ENCODE measurements at places on chromosomes 3 and 15. TPM values are rescaled to one million over a fixed set of nuclear protein-coding genes. Genes with fewer than 3 reads are reported as not detected.

DNA sequence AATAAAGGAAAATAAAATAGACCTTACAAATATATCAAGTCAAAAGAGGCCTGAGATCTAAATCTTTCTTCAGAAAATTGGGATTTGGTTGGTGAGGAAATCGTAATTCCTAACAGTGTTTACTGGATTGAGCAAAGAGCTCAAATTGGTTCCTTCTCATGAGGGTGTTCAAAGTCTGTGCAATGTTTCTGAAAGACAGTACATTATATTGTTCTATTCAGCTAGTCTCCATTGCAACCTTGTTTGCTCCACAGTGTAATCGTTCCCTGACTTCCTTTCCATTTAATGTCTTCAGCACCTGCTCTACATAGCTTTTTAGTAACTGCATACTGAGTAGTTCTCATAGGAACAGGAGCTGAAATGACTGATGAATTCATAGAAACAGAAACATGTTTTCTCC, 326.8 kb downstream of the SUCLG2 start:
- no peak for DNase-seq

DNA sequence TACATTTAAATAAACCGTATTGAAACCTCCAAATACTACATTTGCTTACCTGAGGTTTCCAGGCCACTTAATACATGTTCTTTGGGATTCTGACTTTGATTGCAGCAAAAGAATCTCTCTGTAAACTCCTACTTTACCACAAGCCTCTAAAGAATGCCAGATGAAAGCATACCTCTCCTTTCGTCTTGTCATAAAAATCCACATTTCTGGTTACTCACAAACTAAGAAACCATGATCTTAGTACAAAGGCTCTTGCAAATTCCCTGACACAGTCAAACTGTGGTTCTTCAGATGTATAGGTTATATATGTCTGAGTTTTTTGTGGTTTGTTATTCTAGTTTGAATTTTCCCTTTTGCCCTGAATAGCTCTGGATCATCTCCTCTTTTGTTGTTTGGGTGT, 188.4 kb downstream of the RAP2B start:
- DNase-seq: no peak

DNA sequence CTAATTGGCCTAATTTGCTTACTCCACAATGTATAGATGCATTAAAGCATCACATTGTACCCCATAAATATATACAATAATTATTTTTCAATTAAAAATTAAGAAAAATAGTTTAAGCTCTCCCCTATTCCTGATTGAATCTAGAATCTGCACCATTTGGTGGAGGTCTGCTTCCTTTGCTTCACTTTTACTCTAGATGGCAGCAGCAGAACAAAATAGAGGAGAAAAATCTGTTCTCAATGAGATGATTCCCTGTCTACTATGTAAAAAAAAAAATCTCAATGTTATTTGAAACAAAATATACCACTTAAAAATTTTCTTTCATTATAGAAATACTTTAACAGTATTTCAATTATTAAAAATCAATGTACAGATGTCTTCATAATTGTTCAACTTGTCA, 109.6 kb upstream of the FXR1 start:
- DNase-seq: no peak

GAP43 gene
- total RNA-seq: not detected

GRCh38 chr15:92343924-92344643, 49.6 kb upstream of the ST8SIA2 start:
- DNase-seq: no peak

GRCh38 chr3:171396048-171396447, 64.2 kb downstream of the TNIK start:
- no peak for DNase-seq

DNA sequence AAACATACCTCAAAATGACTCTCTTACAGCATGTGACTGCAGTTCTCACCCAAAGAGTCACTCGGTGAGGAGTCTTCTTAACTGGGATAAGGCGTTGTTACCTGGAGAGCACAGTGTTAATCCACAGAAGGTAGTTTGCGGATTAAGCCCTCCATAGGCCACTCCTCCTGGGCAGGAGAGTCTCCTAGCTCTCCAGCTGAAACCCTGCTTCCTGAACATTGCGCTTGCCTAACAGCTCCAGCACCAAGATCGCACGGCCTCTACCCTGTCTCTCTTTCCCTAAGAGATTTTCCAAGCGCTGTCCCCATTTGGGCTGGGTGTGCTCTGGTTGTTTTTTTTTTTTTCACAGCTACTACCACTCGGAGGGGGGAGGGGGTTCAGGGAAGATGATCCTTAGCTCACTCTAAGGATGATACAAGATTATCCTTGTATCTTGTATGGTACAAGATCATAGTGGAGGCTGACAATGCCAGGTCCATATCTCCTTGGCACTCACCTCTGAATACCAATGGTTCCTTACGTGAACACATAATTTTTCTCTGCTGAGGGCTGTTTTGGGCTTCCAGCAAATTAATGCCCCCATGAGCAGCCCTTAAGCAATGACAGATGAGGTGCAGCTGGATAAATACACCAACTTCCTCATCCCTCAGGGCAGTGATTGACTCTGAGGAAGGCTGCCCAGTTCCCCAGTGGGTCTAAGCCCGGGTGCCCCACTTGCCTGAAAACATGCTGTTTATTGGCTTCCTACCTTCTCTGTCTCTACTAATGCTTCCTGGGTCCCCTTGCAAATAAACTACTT, 185.2 kb upstream of the TSC22D2 start:
- DNase-seq: no peak

DNA sequence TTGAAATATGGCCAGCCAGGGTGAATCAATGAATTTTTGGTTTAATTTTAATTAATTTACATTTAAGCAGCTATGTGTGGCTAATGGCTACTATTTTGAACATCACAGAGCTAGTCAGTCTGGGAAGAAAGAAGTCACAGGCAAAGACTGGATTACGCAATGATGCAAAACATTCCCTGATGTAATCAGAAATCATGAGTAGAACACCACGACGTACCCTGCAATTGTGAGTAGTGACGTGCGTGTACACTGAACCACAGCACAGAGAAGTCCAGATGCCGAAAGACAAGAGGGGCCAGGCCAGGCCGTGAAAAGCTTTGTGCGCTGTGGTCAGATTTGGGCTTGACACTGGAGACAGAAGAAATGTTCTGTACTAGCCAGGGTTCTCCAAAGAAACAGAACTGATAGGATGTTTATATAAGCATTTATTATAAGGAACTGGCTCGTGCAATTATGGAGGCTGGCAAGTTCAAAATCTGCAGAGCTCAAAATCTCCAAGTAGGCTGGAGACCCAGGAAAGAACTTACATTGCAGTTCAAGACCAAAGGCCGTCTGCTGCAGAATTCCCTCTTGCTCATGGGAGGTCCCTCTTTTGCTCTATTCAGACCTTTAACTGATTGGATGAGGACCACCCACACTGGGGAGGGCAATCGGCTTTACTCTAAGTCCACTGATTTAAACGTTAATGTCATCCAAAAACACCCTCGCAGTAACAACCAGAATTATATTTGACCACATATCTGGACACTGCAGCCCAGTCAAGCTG, 44.6 kb downstream of the SH3BP5 start:
- DNase-seq: no peak

DNA sequence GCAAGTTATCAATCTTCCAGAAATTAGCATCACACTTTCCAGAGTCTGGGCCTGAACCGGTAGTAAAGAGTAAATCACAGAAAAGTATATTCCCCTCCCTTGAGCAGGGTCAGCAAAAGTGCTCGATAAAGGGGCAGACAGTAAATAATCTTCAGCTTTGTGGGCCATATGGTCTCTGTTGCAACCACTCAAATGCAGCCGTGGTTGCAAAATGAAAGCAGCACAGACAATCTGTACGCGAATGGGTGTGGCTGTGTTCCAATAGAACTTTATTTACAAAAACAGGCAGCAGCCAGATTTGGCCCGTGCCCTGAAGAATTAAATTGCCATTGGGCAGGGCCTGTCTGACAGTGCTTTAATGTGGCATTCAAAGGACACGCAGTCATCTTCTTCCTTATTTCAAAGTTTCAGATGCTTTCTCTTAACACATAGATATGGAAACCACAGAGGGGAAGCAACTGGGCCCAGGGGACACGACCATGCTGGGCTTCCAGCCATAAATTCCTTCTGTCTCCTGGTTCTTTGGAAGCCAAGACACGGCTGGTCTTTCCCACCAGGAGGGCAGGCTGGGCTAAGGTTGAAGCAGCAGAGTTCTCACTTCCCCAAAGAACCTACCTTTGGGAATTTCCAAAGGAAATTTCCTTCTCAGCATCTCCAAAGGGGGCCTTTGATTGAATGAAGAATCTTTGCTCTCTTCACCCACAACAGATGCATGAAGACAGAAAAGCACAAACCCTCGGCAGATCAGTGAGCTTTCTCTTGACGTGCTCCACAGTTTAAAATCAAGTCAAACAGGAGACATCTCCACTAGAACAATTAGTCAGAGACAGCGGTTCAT, 489.8 kb upstream of the PROK2 start:
- DNase-seq: no peak

GRCh38 chr3:159846255-159846654, 142.4 kb upstream of the IL12A start:
- no peak for DNase-seq

SMCO1 gene
- total RNA-seq: not detected

GRCh38 chr3:178003756-178004155, 532.5 kb upstream of the KCNMB2 start:
- no peak for DNase-seq

RBP2 gene
- not detected for total RNA-seq

SLC12A8 gene
- total RNA-seq: 0.58 TPM

DNA sequence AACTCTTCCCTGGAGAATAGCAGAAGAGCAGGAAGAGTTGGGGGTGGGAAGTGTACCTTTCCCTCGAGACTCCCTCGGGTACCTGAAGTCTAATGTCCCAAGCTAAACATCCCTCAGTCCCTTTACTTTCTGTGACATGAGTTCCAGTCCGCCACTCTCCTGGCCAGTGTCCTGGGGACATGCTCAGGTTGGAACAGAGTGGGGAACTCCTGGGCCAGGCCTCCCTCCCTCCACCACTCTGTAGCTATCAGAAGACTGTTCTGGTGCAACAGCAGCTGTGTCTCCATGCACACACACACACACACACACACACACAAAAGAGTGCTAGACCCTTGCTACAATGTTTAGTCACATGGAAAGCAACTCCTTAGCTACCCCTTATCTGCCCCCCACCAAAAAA, 155.0 kb upstream of the HES1 start:
- DNase-seq: no peak

NOX5 gene
- 0.09 TPM for total RNA-seq

Measured in activated B cell treated with CpG ODN at 0.5 μM for 24 hours (primary cell).